NCI-H774 (cell line): ENCODE measurements at places on chromosomes 2 and 18.

DNA sequence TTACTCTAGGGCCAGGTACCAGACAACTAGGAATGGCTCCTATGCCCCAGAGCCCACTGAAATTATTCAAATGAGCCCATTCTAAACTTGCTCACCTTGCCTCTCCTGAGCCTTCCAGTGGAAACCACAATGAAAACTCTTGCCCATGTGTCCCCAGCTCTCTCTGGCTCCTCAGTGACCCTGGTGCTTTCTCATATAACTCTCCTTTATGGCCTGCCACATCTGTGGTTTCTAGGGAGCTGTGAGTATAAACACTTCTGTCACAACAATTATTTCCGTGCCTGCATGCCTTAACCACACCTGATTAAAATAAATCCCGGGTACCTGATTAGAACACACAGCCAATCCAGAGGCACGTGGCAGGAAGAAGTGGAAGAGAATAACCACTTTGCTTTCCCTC lies 333.0 kb upstream of the SPRED2 start:
- no peak for DNase-seq

- DNase-seq: no peak
These were observed 664.4 kb downstream of the NYAP2 start for GRCh38 chr2:226063704-226064440.

DNA sequence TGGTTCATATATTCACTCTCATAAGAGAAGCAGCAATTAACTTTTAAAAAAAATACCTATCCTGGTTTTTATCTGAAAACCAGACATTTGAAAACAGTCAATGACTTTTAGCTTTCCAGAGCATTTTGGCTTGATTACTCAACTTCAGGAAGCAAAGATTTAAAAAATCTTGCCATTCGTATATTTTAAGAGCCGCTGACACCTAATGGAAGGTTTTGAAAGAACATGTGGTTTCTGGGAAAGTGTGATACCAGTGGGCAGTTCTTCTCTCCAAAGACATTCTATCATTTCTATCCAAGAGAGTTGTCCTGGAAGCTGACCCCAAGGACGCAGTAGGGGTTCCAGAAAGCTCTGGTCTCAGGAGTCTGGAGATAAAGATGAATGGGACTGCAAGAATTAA lies 234.7 kb downstream of the TTC32 start:
- DNase-seq: no peak

DNA sequence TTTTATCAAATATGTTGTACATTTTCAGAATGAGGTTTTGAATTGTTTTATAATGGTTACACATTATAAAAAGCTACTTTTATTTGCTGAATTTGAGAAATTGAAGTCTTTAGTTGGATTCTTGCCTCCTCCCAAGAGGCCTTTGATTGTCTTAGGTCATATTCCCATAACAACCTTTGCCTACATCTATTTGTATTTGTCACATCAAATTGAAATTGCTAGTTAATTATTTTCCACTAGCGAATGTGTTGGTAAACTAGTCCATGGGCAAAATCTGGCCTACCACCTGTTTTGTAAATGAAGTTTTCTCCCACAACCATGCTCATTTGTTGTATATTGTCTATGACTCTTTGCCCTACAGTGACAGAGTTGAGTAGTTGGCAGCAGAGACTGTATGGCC lies 60.4 kb downstream of the CCDC138 start:
- DNase-seq: no peak

- no peak for DNase-seq
These were observed 383.0 kb upstream of the DCC start for GRCh38 chr18:51957001-51957400.

DNA sequence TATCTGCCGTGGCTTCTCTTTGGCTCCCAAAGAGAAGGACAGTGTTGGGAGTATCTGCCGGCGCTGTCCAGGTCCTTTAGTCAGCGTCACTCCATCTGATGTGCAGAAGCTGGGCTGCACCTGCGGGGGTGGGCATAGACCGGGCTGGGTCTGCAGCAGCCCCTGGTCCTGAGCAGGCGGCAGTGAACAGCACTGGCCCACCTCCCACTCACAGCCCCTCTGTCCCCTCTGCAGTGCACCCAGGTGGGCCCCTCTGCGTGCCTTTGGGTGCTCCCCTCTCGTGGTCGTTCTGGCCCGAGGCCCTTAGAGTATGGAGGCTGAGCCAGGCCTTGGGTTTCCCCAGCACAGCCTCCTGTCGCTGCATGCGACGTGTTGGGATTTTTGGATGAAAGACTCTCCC lies 95.7 kb downstream of the USP40 start:
- no peak for DNase-seq

DNA sequence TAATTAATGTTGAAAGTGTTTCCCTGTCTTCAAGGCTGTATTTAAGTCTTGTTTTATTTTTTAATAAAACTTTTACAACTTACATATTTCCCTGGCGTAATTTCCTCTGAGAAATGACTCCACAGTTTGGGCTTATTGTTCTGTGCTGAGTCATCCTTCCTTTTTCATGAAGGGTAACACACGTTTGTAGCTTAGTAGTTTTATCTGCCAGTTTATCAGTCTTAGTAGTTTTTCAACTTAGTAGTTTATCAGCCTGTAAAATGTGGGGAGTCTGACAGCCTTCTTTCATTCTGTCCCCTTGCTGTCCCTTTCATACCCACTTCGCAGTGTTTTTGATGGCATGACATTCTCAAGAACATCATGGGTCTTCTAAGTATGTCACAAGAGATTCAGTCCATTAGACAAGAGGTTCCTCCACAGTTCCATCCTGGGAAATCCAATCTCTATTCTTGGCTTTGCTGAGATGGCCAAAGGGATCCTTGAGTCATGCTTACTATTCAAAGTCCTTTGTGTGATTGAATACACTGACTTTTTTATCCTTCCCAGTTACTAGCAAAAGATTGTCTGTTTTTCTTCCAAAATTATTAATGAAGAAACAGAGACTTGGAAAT lies 60.0 kb upstream of the SGPP2 start:
- no peak for DNase-seq

DNA sequence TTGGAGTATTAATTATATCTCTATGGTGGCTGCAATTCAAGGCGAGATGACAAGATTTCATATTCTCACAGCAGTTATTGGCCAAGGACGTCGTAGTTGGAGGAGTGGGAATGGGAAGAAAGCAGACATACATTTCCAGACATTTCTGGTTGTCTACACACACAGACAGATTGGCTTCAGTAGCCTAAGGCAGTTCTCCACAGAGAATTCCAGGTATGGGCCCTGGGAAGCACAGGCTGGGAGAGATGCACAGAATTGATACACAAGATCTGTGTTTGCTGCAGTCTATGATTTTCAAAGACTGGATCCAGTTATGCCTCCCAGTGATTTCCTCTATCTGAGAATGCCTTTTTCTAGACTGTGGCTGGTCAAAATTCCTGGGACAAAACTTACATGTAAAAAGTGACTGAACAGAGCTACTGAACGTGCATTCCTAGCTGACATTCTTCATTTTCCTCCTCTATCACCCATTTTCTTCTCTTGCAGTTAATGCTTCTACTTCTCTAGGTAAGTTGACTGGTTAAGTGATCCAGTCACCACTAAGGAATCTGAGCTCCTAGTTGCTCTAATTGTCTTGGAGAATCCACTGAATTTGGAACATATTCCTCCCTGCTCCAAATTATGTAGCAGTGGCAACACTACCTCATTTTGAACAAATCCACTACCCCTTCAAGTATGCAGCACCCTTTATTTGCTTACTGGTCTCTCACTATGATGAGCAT lies 386.7 kb upstream of the CDH7 start:
- DNase-seq: no peak

DNA sequence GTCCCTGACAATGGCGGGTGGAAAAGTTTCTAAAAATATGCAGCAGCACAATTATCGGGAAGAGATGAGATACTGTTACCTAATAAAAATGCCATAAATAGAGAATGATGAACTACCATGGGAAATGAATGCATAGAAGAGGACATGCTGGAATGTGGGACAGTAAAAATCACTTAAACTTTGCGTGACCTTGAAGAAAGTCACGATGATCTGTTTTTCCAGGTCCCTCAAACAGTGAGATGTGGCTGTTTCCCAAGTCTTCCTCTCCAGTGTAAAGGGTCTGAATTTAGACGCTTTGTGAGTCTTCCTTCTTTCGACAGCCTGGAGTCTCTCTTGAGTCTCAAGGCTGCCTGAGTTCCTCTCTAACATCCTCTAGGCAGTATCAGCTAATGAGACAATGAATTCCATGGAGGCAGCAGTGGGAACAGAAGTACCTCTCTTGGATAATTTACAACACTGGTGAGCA lies 1.4 kb downstream of the CLUL1 start:
- DNase-seq: no peak

- DNase-seq: no peak
These were observed 24.1 kb downstream of the GATA6 start for GRCh38 chr18:22193466-22193865.

DNA sequence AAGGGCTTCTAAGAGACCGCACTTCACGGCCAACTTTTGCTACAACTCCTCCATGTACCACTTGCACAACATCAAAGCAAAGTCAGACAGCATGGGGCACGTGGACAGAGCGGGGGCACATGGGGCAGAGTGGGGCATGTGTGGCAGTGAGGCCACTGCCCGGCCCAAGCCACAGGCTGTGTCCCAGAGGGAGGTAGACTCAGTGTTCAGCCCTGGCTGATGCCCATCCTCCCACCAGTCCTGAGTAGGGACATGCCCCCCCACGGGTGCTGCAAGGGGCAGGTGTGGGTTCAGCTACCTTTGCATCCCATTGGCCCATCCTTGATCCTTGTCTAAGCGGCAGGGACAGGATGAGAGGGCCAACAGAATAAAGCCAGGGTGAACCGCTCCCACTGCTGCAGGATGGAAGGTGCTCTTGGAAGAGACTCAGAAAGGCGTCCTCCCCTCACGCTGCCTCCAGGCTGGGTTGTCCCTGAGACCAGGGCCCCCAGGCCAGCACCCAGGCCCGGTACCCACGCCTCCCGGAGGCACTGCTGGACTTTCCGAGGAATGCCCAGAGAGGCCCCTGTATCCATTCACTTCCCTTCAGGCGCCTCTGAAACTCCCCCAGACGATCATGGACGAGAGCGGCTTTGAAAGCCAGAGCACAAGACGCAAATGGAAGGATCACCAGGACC lies 218.2 kb downstream of the NDUFA10 start:
- DNase-seq: no peak

DNA sequence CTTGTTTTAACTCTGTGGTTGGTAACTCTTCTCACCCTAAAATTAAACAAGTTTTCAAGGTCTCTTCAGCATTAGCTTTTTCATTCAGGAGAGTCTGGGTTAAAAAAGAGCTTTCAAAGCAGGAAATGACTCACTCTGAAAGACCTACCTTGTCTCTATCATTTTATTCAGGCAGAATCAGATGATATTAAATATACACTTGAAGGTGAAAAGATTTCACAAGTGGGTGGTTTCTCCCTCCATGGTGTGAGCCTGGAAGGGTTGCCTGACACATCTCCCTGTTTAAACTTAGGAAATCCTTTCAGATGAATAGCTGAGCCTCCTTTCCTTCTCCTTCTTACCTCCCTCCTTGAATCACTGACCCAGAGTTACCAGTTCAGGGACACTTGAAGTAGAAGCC lies 1402.0 kb upstream of the PIK3C3 start:
- no peak for DNase-seq

DNA sequence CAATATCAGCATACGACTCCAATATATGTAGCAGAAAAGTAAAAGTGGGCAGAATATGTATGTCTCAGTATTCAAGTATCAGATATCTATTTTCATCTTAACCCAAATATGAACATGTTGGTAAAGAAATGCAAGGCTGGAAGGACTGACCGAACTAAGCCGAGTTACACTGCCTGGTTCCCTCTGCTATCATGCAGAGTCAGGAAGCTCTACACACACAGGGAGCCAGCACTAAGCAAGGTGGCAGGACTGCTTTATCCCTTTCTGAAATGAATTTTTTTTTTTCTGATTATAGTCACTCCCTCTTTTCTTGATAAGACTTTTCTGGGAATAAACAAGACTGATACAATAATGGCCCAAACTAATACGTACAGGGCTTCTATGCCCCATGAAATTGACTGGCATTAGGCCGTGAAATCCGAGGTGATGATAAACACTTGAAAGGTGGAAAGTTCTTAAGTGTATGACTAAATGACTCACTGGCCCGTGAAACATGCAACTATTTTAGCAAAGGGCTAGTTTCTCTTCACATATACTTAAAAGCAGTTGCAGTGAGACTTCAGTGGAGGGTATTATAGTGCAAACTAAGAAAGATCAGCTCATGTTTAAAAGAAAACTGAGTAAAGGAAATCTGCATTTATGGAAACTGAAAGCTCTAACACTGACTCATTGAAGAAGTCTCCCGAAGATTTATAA lies 14.9 kb downstream of the DPP4 start:
- DNase-seq: no peak
